ENCODE measurements at places on chromosomes 2 and 18.

- no peak for DNase-seq
Observed at GRCh38 chr2:8357738-8358518, 323.9 kb upstream of the ID2 start.

DNA sequence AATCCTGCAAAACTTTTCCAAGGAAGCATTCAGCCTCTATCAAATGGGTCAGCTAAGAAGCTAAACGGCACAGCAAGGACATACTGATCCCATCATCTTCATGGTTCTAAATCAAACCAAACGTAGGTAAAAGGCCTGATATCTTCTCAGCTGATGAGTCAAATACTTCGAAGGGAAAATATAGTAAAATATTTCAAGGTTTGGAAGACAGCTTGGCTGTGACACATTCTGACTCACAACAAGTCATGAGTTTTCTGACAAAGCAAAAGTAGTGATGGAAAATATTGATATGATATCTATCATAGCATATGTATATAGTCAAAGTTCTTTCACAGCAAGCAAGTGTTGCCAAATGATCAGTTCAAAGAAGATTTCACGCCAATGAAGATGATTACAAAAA is 31.5 kb downstream of the DOCK10 start:
- DNase-seq: no peak

DNA sequence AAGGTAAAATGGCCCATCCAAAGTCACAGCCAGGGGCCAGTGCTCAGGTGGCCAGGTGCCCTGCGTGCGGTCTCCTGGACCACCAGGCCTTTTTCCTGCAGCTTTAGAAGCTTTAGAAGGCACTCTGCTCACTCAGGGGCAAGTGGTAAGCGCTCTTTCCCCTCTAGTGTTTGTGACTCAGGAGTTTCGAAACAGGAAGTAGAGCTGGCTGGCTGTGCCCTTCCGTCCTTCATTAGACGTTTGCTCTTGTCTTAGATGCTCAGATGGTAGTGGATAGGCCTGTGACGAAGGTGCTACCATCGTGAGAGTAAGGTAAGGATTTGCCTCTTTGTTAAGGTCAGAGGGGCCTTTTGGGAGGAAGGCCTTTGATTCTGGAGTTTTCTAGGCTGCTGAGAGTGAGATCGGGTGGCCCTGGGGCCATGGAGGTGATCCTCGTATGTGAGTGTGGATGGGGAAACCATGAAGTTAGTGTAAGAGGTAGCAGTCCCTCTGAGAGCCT is at the start of gene CASP8:
TSS of gene CASP8 (plus strand) at position 235 of the 499 bp plus-strand sequence. CDS start 5,951 bp downstream, outside the sequence.
- DNase-seq: no peak

- no peak for DNase-seq
Observed at GRCh38 chr18:54030434-54030833, 194.0 kb downstream of the MBD2 start.

DNA sequence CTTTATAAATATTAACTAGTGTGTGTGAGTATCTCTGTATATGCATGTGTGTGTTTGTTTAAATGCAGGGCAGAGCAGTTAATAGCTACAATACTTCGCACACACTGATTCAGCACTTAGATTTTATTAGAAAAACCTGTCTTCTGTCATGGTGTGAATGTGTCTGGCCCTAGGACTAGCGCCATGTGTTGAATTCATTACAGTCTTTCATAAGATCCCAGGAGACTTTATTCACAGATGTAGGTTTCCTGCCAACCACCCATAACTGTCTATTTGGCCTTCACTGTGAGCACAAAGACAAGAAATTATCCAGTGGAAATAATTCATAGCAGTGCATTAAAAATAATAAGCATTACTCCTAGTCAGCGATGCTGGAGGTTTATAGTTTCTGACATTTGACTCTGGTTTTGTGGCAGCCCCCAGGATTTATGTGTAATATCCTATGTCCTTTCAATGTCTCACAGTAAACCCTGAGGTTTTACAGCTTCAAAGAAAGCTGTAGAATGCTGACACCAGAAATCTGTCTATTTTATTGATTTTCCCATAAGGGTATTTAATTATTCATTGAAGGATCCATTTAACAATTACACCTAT is 93.9 kb downstream of the ZNF804A start:
- no peak for DNase-seq
